ENCODE measurements at places on chromosomes 2 and 18. TPM values are rescaled to one million over a fixed set of nuclear protein-coding genes. Genes with fewer than 3 reads are reported as not detected.
A peak's percentile ranks its signal among the peaks of the same experiment; 100 is the strongest.

The MC2R gene
- total RNA-seq, result not detected

The SERPINB3 gene
- total RNA-seq, result not detected

The OR6B2 gene
- total RNA-seq, result not detected

The CCDC148 gene
- total RNA-seq, result 0.78 TPM

The KYNU gene
- 1.1 TPM for total RNA-seq

The STAMBP gene
- 27.8 TPM for total RNA-seq

The OSR1 gene
- total RNA-seq, result 6.3 TPM

The SLC23A3 gene
- 0.87 TPM for total RNA-seq

The PROKR1 gene
- total RNA-seq, result not detected

The COL6A3 gene
- total RNA-seq, result 84.5 TPM

DNA sequence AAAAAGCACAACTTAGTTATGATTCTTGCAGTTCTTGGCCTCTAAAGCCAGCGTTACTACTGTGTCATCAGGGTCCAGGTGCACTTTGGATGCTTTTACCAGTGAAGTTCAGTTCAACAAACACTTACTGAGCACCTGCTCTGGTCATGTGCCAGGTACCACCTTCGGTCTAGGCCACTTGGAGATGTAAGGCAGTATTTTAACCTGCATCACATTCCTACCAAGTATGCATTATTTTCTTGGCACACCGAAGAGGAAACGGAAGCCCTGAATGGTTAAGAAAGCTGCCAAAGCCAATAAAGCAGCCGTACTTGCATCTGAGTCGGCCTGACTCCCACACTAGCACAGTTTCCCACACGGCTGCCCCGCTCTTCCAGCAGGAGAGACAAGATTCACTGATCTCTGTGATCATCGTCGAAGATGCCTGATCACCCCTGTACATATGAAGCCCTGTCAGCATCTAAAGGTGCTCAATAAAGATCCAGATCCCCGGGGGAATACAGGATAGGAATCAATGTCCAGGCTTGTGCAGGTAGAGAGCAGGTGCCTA is 427.1 kb downstream of the EIPR1 start:
- DNase-seq, result no peak

- no peak for DNase-seq
These were observed 58.3 kb downstream of the FBXO36 start for GRCh38 chr2:229980431-229981184.

- no peak for DNase-seq
These were observed 80.8 kb downstream of the RHBDD1 start for GRCh38 chr2:226916669-226917068.

- no peak for DNase-seq
These were observed 13.6 kb upstream of the CREB1 start for GRCh38 chr2:207516206-207516605.

DNA sequence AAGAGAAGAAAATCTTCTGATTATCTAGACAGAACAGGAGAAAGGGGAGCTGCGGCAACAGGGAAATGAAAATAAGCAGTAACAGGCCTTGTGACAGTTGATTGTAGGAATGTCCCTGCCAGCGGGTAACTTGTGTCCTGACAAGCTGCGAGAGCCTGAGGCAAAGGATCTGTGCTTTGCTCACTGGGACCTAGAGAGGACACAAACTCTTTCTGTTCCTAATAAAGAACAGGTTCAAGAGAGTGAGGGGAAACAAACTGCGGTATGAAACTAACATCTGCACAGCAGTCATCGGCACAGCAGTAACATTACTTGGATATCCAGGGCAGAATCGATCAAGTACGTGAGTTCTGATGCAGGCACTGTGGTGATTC is 103.7 kb upstream of the THOC1 start:
- no peak for DNase-seq

DNA sequence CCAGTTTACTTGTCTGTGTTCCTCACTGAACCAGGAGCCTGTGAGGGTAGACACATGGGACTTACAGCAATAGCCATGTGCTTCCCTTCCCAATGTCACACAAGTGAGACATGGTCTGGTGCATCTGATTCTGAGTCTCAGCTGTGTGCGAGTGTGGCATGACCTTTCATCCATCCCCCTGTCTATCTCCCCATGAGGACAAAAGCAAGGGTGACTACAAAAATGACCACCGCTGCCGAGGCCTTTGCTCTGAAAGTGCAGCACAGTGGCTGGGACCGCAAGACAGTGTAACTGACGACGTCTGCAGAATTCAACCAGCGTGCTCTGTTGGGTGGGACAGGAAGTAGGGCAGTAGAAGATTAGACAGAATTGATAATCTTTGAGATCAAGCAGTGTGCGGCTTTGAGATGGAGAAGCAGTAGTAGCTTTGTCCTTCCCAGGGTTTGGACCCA is 50.5 kb downstream of the RAB31 start:
- DNase-seq, result no peak

DNA sequence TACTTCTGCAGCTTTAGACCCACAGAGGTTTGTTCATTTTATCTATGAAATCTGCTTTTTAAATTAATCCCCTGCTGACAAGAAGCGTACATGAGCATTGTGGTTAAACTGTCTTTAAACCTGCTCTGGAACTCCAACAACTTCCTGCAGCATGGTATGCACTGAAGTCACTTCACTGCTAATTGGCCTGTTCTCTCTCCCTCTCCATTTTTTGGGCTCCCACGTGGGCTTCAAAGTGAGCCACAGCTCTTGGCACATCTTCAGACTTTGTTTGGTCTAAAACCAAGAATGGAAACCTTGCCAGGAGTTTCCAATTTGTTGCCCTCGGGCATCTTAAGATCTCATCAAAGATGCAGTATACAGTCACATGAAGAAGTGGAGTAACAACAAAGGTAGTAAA is 311.4 kb downstream of the LRRTM1 start:
- no peak for DNase-seq

DNA sequence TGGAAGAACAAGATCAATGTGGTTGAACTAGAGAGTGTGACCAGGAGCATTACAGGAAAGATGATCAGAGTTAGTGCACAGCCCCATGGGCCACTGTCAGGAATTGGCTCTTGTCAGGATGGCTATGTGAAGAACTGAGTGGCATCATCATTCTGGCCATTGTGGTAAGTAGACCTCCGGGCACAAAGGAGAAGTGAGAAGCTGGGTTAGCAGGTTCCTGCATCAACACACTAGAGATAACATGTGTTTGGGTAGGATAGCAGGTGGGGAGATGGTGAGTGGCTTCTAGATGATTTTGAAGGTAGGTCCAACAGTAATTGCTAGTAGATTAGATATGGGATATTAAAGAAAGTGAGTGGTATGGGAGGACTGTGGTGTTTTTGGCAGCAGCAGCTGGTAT is 408.2 kb downstream of the TSN start:
- DNase-seq, result no peak

GRCh38 chr2:32061973-32062861 is 1.1 kb upstream of the SPAST start:
- DNase-seq, result no peak

DNA sequence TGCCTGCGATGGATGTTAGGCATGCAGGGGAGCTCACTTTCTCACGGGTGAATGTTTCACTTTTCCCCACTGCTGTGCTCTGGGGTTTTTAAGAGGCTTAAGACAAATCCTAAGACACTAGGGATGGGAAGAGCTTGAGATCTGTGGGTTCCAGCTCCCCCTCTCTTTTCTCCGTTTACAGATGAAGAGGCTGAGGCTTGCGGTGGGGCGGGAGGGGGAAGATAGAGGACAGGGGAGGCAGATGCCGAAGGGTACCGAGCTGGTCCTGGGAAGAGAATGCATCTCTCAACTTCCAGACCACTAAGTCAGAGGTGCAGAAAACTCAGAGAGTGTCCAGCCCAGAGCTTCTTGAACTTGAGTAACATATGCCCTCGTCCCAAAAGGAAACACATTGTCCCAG is 8.2 kb upstream of the ATOH8 start:
- no peak for DNase-seq

DNA sequence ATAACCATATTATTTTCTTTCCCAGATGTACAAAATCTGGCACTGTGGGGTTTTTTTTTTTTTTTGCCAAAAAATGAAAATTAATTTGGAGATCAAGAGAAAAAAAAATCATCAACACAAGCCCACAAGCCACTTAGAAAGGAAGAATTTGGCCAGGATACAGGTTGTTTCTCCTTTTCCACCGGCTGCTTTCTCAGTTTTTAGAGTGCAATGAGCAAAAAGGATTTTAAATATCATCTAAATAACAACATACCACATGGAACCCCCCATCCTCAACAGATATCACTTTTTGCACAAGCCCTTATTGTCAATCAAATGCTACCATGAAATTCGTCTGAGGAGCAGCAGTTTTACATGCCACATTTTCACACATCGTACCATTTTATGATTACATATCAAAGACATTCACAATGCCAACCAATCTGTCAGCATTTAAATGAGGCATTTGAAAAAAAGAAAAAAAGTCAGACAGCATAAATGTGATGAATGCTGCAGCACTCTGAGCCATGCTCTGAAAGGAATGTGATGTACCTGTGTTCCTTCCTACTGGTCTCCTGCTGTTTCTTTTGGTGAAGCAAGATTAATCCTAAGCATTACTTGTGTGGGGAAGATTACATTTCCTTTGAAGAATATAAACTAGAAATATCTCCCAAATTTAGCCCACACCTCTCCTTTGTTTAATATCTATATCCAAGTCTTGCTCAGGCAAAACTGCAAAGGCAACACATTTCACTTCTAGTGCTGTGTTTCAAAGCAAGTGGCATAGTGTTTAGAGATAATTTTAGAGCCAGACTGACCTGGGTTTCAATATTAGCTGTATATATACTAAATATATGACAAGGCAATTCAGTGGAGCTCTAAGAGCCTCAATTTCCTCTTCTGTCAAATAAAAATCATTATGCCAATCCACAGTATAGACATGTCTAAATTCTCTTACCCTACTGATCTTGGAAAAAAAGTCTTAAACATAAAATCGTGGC is 391.3 kb downstream of the CMPK2 start:
- DNase-seq, result no peak

GRCh38 chr2:209253544-209253943 is 170.3 kb upstream of the MAP2 start:
- no peak for DNase-seq

DNA sequence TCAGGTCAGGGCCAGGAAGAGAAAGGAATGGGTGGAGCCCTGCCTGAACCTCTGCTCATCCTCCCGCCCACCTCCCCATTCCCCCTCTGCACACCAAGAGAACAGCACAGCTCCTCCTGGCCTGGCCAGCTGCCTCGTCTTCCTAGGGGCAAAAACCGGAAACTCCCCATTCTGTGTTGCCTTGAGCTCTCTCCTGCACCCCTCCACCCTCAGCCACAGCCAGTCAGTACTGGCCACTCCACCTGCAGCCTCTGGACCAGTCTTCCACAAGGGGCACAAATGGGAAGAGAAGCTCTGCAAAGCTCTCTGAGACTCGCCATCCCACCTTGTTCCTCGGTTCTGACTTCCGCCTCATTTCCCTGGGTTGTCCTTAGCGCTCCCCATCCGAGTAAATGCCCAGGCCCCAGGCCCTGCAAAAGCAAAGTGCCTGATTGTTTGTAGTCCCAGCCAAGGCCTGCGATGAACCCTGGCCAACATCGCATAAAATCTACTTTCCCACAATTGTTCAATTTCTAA is 39.3 kb upstream of the SLC35G4 start:
- DNase-seq, result no peak

DNA sequence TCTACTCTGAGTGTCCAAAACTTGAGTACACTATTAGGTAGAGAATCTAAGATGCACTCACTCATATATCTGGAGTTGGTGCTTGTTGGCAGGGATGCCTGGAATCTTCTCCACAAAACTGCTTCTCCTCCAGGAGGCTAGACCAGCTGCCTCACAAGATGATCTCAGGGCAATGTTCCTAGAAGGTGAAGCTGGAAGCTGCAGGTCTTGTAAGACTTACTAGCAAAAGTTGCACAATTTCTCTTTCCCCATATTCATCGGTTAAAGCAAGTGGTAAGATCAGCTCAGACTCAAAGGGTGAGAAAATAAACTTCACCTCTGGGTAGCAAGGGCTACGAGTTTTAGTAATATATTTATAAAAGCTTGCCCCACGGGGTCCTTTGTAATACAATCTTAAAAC is 454.4 kb upstream of the ACVR2A start:
- DNase-seq, result no peak

DNA sequence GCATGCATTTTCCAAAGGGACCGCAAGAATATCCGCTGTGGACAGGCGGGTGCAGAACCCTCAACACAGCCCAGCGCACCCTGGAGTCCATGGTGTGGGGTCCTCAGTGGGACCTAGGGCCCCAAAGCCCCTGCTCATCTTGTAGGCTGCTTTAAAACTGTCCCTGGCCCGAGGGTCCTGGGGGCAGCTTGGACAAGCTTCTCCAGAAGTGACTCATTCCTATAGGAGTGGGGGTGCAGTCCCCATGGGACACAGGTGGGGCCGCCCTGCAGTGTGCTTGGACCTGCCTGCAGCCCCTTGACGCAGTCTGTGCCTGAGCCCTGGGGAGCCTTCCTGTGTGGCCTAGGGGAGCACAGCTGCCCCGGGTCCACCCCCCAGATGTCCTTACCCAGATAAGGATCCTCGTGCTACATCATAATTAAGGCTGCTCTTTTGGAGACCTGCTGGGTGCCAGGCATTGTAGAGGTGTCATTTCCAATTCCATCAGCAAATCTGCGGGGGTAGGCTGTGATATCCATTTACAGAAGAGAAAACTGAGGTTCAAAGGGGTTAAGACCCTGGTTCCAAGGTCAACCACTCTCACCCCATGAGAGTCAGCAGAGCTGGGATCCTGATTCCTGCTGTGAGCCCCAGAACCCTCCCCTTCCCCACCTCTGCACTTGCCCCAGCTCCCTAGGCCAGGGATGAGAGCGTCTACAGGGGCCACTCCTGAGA is 1.7 kb upstream of the HS6ST1 start:
- peak; percentile 48 for DNase-seq

- no peak for DNase-seq
These were observed 87.5 kb downstream of the RBM43 start for GRCh38 chr2:151174127-151174526.

DNA sequence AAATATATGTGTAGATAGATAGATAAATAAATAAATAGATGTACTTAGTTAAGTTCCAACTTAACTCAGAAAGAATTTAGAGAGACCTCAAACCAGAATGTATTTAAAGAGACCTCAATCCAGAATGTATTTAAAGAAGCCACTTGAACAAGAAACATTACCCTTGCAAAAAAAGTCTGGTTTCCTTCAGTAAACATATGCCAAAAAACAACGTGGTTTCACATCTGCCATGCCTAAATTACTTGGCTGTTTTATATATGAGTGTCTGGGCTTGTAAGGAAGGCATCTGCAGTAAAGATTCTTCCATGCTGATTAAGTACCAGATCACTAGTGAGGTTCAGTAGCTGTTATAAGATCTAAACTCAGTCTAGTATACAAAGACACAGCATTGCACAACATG is 29.1 kb upstream of the RPE start:
- DNase-seq, result no peak

DNA sequence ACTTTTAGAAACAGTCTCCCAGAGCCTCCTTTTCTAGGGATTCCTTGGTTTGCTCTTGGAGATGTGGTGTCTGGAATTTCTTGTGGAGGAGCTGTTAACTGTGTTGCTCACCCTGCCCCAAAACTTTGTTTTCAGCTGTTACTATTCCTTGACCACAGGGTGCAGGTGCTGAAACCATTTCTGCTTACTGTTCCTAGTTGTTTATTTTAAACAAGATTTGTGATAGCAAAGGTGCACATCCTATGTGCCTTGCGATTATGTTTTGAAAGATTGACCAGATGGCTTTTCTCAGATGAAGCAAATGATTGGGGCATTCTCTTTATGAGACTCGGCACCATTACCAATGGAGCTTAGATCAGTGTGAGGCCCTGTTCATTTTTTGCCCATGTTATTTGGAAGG is 111.2 kb downstream of the RAB3GAP1 start:
- DNase-seq, result no peak

Data from Right ventricle myocardium inferior (tissue), 1 donor.